OCI-LY7 (cell line): ENCODE measurements at places on chromosomes 5 and 9.

- no peak for DNase-seq
These were observed 33.4 kb downstream of the CREBRF start for GRCh38 chr5:173089581-173089980.

DNA sequence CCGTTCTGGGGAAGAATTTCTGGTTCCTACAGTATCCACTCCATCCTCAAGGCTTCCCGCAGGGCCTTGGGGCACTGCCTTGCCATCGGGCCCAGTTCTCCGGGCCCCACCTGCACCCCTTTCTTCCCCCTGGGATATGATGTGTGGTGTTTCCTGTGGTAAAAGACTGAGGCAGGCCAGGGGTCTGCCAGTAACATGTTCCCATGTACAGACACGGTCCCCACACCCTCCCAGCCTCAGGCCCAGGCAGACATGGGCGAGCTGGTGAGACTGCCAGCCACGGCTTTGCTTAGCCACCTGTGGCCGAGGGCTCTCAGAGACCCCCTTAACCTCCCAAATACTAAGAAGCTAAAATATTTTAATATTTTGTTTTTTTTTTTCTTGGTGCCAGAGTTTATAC is 46.0 kb downstream of the NDST1 start:
- DNase-seq = no peak

DNA sequence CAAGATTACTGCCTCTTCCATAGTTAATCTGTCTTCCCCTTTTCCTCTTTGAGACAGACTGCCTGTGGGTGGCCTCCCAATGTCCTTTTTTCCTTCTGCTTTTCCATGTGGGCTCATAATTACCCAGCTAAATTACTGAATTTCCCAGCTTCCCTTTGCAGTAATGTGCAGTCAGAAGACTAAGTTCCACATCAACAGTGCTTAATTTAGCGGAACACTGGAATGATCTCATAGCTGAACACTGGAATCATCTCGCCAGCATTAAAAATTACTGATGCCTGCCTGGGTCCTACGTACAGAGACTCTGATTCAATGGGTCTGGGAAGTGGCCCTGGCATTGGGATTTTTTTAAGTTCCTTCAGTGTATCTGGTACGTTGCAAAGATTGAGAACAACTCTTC is 84.3 kb downstream of the DNAH5 start:
- no peak for DNase-seq

- no peak for DNase-seq
These were observed 198.9 kb downstream of the NXNL2 start for GRCh38 chr9:88733651-88734421.

DNA sequence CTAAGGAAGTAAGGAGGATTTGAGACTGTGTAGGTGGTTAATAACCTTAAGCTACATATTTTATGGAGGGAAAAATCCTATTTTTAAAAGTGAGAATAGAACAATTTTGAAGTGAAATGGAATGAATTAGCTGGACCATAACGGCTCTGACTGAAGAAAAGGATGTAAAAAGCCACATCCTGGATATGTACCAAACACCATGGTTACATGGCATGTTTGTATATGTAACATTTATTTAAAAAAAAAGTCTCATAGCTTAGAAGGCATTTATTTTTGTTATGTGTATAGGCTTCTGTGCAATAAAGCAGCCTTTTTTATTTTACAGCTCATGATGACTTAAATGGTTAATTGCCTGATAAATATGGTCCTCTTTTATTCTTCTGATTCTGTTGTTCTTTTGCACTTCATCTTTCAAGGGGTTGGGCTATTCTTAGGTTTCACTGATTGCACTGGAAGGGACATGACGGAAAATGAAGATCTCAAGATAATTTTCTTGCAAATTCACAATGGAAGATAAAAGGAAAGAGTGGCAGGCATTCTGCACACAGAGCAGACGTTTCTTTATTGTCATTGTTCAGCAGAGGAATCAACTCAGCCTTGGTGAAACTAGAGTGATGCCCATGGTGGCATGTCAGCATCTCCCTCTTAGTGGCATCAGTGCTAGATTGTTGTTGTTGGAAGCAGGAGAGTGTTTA is 63.1 kb downstream of the DOCK8 start:
- DNase-seq = peak; percentile 34
